NCI-H1417 (cell line): ENCODE measurements at places on chromosomes 3 and 15.

DNA sequence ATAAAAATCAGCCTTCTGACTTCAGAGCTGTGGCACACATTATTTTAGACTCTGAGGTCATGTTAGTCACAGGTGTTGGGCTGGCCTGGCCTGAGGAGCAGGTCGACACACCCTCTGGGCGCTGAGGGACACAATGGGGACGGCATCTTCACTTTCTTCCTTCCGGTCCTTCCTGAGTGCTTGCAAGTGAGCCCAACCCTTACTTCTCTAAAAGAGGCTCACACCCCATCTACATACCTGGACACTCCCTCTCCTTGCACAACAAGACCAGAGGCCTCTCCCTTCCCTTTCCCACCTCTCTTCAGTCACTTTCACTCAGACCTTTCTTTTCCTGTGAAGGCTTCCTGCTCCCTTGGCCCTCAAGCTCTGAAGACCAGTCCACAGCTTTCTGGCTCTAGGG is 85.4 kb downstream of the XXYLT1 start:
- DNase-seq = no peak

DNA sequence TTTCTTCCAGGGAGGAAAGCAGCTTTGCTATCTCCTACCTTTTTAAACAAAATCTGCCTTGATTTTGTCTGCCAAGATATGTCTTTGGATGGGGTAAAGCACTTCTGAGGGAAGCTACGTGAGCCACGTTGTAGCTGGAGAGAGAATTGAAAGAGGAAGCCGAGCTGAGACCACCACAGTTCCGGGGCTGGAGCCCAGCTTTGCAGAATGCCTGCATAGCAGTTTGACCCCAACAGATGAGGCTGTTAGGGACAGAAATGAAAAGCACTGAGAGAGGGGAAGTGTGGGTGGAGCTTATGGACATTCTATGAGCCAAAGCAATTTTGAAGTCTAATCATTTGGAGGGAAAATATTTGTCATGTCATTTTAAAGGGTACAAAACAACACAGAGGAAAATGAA is 45.4 kb downstream of the LIPC start:
- DNase-seq = no peak

- DNase-seq = peak; percentile 69
Measured at GRCh38 chr3:51371943-51372557, 13.0 kb upstream of the MANF start.

GRCh38 chr3:33521736-33522135 is 81.5 kb upstream of the UBP1 start:
- DNase-seq = no peak

DNA sequence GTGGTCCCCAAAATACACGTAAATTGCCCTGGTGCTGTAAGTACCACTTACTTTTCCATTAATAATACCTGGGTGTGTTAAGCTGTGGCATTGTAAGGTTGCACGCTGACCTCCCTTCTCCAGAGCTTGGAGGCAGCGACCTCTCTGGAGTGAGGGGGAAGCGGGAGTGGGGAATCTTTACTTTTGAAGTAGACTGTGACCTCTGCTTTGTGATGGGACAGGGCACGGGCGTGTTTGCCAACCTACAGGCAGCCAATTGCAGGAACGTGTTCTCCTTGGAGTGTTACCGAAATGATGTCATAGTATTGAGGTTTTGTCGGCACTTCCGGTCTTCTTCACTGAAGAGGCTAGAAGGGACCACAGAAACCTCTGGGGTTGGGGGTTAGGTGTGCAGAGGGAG is 227.3 kb upstream of the C2CD4B start:
- peak; percentile 51 for DNase-seq

- no peak for DNase-seq
Measured at GRCh38 chr15:37517191-37517895, 417.0 kb upstream of the MEIS2 start.

- DNase-seq = no peak
Measured at GRCh38 chr3:38386992-38387750, 40.6 kb downstream of the XYLB start.

- DNase-seq = peak; percentile 36
Measured at GRCh38 chr3:123258811-123259420, 57.2 kb downstream of the SEC22A start.

DNA sequence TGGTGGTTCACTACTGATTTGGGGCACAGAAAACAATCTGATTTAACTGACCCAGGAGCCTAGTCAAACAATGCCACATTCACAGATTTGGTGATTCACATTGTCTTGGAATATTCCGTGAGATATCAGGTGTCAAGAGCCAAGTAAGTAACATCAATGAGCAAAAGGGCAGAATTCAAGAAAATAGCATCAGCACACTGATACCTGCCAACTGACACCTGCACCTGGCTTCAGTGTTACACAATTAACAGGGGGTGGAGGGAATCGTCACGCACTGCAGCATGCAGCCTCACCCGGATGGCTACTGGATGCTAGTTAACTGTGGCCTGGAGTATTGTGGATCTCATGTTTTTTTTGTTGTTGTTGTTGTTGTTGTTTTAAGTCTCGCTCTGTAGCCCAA is 17.6 kb downstream of the CCNL1 start:
- peak; percentile 72 for DNase-seq

DNA sequence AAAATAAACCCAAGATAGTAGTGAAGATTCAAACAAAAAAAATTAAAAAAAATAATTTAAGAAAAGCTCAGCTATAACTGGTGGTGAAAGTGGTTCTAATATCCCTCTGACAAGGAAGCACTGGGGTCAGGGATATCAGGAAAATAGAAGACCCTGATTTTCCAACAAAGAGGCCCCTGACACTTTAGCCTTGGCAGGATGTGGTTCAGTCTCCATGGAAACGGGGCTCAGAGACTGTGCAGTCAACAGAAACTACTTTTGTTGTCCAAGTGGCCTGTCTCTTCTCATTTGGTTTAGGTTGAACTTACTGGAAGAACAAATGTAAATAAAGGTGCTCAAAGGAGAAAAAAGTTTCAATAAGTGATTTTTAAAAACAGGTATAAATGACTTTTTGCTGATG is 27.2 kb downstream of the INTS14 start:
- DNase-seq = no peak
